ENCODE measurements at places on chromosomes 4 and X.

GRCh38 chr4:74369855-74370254 is 4.9 kb downstream of the EREG start:
- DNase-seq: no peak

GRCh38 chrX:16855363-16856075 is 14.6 kb downstream of the RBBP7 start:
- DNase-seq: no peak

GRCh38 chrX:15242899-15243555 is 26.9 kb downstream of the ASB9 start:
- peak; percentile 1 for DNase-seq

DNA sequence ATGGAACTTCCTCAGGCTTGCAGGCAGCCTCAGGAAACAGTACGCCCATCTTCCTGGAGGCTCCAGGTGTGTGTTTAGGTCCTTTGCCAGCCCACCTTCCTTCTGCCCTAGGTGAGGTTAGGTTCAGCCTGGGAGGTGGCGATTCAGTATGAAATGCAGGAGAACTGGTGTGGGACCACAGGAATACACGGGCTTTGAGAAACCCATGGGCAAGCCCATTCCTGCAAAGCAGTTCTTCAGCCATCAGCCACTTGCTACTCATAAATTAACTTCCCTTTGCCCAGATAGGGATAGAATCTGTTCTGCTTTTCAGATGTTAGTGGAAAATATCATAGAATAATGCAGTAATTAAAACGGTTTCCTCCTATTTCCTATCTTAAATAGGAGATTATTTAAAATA is 32.2 kb downstream of the TBC1D14 start:
- DNase-seq: no peak

DNA sequence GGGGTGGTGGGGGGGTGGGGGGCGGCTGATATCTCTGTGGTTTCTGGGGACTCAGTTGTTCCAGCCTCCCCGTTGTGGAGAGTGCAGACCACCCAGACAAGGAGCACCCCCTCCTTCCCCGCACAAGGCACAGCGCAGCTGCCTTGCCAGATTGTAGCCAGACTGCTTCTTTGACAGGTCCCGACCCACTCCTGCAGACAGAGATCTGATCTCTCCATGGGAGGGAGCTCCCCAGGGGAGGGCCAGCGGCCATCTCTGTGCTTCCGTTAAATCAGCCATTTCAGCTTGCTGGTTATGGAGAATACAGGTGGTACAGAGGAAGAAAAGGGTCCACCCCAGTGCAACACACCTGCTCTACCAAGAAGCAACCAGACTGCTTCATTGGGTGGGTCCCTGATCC is 80.8 kb downstream of the FGF16 start:
- no peak for DNase-seq

Data from occipital lobe (tissue), 3 donors.